ENCODE measurements at places on chromosomes 3 and 15.

GRCh38 chr3:139227165-139227564 is 116.7 kb upstream of the MRPS22 start:
- DNase-seq = no peak

- no peak for DNase-seq
These were observed 165.1 kb downstream of the IL5RA start for GRCh38 chr3:2945121-2945520.

- no peak for DNase-seq
These were observed 31.4 kb downstream of the FLNB start for GRCh38 chr3:58039601-58040000.

DNA sequence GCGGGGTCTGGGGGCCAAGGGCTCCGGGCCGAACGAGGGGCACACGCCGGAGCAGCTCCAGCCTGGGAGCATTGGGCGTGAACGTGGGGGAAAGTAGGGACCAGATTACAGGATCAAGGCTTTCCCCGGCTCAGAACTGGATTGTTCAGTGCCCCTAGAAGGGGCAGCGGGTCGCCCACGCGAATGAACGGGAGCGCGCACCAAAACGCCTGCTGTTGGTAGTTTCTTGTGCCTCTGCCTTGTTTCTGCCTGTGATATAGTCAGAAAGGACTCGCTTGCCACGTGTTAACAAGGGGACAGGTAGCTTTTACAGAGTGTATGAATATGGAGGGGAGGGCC is 1.1 kb downstream of the CASR start:
- DNase-seq = no peak

DNA sequence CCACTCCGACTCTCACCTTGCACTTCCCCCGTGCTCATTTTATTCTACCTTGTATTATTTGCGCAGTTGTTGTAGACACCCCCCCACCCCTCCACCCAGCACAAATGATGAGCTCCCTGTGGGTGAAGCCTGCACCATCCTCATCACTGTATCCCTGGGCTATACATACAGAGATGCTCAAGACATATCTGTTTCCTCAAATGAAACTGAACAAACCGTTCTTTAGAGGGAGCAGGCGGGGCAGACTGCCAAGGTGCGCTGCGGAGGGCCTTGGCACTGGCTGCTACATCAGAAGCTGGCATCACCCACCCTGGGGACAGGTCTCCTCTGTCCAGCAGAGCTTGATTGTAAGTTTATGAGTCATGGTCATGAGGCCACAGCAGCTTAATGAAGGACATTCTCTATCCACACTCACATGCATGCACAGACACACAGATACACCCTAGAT is 29.0 kb downstream of the ADCY5 start:
- no peak for DNase-seq

Data from cortex of kidney (tissue), 1 donor.